Urinary bladder (tissue), 4 donors: ENCODE measurements at places on chromosomes 3 and 15.

GRCh38 chr3:141960731-141961130, 84.3 kb downstream of the ATP1B3 start:
- no peak for DNase-seq

DNA sequence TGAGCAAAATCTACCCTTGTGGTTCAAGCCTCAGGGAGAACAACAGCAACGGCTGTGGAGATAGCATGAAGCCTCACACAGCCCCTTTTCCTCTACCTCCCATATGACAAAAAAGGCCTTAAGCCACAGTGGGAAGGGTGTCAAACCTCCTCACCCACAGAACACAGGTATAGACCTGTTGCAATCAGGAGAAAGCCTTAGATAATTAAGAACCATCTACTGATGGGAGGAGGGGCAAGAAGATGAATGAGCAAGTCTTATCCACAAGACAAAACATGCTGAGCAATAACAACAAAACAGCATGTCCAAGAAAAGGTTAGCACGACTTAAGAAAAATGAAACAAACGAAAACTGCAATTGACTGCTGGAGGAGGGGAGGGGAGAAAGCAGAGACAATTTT, 272.9 kb upstream of the BCHE start:
- no peak for DNase-seq

- DNase-seq: no peak
Measured at GRCh38 chr3:177286034-177286433, 88.8 kb upstream of the TBL1XR1 start.

DNA sequence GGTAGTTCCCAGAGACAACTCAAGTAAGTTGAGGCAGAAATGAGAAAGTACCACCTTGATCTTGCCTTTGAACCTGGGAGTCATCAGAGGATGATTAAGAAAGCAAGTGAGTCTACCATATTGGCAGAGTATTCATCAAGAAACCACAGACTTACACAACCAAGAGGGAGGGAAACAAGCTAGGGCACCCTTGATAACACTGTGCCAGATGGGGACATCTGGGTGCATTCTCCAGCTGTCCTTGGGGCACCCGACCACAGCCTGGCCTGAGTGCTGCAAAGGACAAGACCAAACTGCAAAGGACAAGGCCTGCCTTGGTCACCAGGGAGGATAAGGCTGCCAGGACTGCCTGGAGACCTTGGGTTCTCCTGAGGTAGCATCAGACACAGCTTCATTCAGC, 553.6 kb downstream of the EPHB1 start:
- DNase-seq: no peak

GRCh38 chr3:150022381-150023238, 51.9 kb upstream of the PFN2 start:
- no peak for DNase-seq

- no peak for DNase-seq
Measured at GRCh38 chr3:45055411-45056143, 29.5 kb downstream of the CLEC3B start.

GRCh38 chr3:55641964-55642363, 154.9 kb upstream of the WNT5A start:
- DNase-seq: no peak

GRCh38 chr3:157282261-157283191, 122.6 kb upstream of the CCNL1 start:
- no peak for DNase-seq

DNA sequence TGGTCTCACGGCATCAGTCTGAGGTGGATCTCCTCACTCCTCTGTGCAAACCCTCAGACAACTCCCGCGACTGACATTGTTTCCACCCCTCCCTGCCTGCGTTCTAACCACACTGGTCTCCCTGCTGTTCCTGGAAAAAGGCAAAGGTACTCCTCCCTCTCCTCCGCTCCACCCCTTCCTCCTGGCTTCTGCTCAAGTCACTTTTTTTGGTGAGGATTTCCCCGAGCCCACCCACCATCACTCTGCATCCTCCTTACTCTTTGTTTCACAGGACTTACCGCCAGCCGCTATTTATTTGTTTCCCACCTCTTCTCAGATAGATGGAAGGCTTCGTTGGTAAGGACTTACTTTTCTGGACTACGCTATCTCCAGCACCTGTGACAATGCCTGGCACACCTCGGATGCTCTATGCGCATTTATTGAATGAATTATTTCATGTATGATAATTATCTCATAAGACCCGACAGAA, 25.6 kb downstream of the PRR23E start:
- DNase-seq: no peak

- DNase-seq: no peak
Measured at GRCh38 chr3:196749125-196749524, 9.5 kb downstream of the PAK2 start.

- DNase-seq: no peak
Measured at GRCh38 chr3:189902230-189903186, 218.2 kb downstream of the P3H2 start.

DNA sequence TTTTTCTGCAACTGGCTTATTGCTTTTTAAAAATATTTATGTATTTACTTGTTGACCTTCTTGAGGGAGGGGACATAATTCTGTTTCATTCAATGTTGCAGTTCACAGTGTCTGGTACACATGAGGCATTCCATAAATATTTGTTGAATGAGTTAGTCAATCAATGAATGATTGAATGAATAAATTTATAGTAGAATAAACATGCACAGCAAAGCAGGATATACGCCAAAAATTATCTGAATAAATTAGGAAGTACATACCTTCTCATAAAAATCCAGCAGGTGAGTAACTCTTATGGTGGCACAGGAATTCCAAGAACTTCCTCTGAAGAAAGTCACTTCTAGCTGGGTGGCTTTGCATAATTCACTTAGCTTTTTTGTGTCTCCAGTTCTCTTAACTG, 469.4 kb upstream of the ATP11B start:
- no peak for DNase-seq

DNA sequence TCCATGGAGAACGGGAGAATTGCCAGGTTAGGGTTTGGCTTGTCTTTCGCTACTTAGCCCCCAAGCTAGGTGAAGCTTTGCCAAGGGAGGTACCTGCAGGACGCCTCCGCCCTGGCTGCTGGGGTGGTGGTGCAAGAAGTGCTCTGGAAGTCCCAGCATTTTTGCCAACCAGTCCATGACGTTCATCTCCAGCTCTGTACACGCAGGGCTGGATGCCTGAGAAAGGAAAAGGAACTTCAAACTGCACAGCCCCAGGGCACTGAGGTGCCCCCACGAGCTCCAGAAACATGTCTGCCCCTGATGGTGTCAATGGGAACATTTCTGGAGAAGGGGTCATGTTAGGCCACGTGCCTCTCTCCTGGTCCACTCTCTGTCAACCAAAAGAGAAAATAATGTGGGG, 8.2 kb downstream of the HDC start:
- no peak for DNase-seq

DNA sequence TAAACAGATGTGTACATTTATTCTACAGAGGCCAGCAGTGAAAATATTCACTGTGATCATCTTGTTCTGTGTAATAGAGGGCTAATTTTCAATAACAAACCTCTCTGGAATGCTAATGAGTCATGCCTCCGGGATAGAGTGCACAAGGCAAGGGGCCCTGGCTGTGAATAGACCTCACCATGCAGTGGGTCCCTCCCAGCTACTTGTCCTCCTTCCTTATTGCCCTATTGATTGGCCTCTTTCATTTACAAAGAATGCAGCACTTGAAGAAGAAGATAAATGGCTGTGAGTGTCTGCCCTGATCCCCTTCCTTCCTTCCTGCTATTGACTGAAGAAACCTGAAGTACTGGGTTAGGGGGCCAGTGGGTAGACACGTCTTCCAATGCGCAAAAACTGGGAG, 436.3 kb downstream of the WDR72 start:
- no peak for DNase-seq

DNA sequence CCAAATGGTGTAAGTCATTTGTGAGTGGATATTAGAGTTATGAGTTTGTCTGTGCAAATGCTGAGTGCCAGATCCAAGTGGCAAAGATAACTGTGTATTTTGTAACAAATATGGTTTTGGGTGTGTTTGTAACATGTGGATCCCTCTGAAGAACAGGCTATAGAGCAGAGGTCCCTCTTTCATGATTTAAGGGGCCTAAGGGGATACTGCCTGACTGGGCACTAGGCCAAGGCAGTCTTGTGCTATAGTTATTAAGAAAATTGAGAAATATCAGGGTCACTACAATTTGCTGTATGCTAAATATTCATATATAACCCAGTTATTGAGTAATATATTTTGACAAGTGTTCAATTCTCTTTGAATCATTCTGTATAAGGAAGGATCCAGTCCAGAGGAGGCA, 555.6 kb upstream of the RGMA start:
- no peak for DNase-seq

DNA sequence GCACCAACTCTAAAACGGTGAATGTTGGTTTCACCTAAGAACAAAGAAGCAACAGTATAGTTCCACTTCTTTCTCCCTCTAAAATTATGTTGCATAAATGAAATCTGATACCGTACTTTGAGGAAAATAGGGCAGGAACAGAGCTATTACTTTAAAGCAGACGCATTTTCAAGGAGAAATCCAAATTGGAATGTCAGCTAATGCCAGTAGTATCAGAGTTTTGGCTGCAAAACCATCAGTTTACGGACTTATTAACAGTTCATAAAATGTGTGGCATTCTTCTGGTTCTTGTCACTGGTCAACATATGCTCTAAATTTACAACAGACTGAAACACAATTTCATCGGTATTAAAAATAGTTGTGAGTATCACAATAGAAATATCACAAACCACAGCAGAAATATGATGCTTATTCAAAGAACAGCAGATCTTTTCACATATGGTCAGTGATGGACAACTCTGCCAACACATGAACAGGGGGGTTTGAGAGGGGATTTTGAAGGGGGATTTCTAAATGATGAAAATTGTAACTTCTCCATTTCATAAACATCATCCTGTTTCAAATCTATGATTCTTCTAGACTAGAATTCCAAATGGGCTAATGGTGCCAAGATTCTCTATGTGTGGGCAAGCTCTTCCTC, 38.7 kb upstream of the ROBO2 start:
- DNase-seq: no peak

- DNase-seq: no peak
Measured at GRCh38 chr3:32919920-32920319, 31.5 kb upstream of the CCR4 start.

GRCh38 chr3:36219398-36219797, 160.9 kb upstream of the STAC start:
- no peak for DNase-seq

DNA sequence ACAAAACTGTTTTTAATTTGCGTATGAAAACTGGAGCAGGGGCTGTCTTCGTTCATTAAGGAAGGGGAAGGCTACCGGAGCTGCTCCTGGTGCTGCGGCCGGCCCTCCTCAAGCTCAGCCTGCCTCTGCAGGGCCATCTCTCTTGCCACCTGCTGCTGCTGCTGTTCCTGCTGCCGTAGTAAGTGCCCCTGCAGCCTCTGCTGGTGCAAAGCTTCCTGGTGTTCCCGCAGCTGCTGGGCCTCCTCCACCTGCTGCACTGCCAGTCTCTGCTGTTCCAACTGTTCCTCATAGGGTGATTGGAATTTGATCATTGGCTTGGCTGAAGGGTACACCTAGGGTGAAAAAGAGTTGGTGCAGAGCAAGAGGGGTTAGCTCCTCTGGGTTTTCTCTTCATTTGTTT, 66.0 kb downstream of the GOLIM4 start:
- DNase-seq: no peak

- no peak for DNase-seq
Measured at GRCh38 chr3:62132027-62132602, 241.2 kb downstream of the FEZF2 start.

- DNase-seq: no peak
Measured at GRCh38 chr3:131174752-131175151, 148.1 kb downstream of the NEK11 start.
